ENCODE measurements at places on chromosomes 4 and X.

GRCh38 chr4:8185295-8185694, 13.8 kb upstream of the SH3TC1 start:
- DNase-seq: no peak

GRCh38 chr4:5928274-5928673, 35.4 kb upstream of the CRMP1 start:
- no peak for DNase-seq

DNA sequence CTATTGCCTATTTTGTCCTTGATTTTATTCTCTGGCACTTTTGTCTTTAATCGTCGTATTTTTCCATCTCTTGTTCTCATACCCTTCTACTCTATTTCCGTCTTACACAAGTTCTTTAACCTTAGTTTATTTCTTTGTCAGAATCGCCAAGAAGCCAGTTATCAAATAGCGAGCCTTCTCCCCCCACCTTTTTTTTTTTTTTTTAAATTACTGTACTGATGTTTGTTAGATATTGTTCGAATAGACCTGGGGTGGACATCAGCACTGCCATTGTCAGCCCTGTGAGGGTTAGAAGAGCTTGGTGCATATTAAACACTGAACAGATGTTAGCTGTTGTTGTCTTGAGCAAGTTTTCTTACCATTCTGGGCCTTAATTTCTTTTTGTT, 1.2 kb downstream of the SPCS3 start:
- DNase-seq: no peak

GRCh38 chr4:13705521-13706041, 78.1 kb upstream of the BOD1L1 start:
- no peak for DNase-seq

GRCh38 chrX:22012931-22013330, 19.2 kb upstream of the PHEX start:
- DNase-seq: no peak

DNA sequence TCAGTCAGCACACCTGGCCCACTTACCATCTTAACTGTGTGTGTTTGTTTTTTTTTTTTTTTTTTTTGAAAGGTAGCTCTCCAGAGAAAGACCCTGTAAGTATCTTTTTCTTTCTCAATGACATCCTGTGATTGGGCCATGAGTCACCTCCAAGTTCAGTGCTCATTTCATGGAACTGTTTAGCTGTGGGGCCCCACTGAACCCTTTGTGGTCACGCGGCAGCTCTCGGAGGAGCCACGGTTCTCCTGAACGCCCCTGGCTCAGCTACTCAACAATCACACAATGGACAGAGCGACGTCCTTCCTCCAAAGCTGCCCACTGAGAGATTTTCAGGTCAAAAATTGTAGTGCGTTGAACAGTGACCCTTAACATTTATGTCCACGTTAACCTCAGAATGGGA, 14.2 kb upstream of the IL3RA start:
- no peak for DNase-seq

DNA sequence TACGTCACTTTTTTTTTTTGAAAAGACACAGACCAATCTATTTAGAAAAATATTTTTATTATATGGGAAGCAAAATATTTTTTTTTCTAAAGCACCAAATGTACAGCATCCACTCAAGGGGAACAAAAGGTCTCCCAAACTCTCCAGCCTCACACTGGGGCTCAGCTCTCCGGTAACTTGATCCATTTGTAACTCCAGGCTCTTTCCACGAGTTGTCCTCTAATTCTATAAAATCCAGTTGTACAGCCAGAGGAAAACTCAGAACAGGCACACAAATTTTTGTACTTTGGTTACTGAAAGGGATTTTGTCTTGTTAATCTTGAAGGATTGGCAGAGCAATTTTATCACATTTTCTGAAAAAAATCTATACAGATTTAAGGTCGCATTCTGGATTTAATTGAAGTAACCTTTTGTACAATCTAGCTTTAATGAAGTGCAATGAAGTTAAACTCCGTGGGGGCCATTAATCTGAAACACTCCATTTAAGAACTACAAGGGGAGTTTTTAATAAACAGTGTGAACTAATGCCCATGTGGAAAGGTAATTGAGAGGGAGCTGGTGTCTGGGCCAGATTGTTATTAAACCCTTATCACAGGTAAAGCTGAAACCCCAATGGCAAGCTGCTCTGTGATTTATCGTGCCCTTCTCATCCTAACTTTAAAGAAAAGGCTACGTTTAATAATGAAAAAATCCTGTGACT, 161.2 kb upstream of the FRG1 start:
- DNase-seq: no peak

DNA sequence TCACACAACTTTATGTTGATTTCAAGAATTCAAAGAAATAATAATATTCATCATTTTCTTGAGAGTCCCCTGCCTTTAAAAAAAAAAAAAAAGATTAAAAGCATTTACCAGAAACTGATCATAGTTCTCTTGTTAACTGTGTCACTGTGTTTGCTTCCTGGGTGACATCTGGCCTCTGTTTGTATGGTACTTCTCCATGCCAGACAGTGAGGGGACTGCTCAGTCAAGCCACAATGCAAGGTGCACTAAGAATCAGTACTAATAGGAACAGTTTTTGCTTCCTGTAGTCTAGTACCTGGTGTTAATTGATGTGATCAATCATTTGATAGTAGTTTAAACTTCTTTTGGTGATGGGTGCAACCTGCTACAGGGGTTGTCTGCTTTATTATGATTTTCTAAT, 77.5 kb downstream of the PHOX2B start:
- DNase-seq: no peak

GRCh38 chr4:119106036-119107000, 29.3 kb upstream of the MYOZ2 start:
- no peak for DNase-seq

DNA sequence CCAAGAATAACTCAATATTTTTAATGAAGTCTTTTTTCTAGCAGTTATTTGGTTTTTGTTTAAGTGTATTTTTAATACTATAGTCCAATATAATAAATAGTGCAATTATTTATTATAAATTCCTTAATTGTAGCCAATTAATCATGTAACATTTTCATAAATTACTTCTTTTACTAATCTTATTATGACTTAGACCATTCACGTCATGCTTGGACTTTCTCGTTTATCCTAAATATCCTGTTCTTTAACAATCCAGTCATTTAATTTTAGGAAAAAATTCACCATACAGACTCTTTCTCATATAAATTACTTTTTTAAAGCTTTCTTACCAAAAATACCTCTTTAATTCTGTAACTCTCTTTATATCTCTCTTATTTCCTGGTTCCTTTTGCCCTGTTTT, 350.1 kb downstream of the AR start:
- no peak for DNase-seq

DNA sequence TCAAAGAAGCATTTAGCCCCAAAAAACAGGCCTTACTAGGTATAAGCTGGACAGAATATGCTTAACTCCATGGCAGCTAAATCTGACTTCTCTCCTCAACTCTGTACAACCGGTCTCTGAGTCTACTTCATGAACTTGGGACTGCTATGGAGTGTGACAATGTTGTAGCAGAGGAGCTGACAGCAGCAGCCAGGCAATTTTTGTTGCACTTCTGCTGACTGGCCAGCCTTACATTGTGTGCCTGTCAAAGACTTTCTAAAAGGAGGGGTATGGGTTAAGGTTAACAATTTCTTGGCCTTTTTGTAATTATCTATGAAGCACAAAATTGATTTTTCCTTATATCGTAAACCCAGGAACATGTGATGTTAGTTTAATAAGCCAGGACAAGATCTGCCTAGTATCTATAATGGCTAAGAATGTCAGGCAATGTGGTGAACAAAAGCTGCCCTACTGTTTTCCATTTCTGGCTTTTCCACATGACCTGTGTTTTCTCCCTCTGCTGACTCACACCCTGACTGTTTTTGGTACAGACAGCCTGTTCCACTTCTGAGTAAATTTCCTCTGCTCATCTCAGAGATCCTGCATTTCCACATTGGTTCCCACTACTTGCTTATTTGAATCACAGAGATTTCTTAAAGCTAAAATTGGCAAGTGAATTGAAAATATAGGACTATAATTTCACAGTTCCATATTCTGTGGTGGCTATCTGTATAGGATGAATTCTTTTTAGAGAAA, 9.3 kb downstream of the NOX1 start:
- DNase-seq: no peak

DNA sequence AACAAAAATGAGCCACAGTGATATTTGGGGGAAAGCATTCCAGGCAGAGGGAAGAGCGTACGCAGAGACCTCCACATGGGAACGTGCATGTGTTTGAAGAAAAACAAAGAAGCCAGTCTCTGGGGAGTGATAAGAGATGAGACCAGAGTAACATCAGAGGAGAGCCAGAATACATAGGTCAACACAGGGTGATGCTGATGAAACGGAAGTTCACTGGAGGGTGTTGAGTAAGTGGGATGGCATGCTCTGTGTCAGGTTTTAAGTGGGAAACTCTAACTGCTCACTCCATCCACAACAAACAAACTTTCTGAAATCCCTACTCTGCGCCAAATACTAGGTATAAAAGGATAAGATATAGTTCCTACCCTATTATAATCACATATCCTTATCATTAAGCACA, 110.0 kb downstream of the ARHGAP6 start:
- no peak for DNase-seq

GRCh38 chr4:174324725-174325124, 41.0 kb downstream of the CEP44 start:
- DNase-seq: no peak

DNA sequence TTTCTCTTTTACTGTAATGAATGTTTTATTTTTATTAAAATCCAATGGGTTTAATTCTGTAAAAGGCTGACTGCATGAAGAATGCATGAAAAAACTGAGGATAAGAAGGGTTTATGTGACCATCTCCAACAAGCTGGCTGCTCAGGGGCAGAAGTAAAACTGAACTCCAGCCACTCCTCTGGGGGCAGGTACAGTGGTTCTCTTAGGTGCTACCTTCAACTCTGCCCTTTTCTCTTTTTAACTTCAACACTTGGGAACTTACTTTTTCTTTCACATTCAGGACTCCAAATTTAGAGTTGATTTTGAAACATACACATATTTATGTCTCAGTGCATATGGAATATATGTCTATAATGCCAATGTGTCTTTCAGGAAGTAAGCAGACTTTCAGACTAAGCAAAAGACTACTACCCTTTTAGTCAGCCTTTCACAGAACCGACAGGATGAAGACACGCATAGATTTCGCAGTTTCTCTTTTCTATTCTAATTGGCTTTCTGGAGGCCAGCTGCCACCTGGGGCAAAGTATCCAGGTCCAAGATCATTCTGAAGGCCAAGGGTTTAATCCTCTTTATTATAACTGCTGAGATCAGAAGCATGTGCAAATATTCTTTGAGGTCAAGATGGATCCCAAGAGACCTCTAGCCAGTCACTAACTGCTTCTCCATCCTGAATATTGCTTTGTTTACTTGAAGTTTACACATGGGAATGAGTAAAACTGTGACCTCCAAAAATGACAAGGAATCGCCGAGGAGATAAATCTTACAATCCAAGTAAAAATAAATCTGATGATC, 30.7 kb downstream of the HS3ST1 start:
- DNase-seq: no peak

- no peak for DNase-seq
These were observed 8.6 kb downstream of the FAM200B start for GRCh38 chr4:15690020-15690809.
